ENCODE measurements at places on chromosomes 12 and 14.

DNA sequence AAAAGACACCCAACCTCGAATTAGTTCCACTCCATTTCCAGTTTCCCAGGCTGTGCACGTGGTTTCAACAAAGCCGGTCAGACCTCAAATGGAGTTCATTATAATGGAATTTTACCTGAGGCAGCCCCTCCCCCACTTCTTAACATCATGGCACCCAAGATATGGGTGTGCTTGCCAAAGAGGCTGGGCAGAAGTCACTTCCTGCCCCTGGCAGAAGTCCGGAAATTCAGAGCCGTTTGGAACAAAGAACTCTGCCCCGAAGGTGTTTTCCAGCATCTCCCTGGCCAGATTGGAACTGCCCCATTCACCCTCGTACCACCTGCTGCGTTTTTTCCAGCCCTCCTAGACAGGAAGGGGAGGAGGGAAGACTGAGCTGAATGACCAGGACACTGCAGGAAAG is 8.2 kb downstream of the VDR start:
- no peak for DNase-seq

DNA sequence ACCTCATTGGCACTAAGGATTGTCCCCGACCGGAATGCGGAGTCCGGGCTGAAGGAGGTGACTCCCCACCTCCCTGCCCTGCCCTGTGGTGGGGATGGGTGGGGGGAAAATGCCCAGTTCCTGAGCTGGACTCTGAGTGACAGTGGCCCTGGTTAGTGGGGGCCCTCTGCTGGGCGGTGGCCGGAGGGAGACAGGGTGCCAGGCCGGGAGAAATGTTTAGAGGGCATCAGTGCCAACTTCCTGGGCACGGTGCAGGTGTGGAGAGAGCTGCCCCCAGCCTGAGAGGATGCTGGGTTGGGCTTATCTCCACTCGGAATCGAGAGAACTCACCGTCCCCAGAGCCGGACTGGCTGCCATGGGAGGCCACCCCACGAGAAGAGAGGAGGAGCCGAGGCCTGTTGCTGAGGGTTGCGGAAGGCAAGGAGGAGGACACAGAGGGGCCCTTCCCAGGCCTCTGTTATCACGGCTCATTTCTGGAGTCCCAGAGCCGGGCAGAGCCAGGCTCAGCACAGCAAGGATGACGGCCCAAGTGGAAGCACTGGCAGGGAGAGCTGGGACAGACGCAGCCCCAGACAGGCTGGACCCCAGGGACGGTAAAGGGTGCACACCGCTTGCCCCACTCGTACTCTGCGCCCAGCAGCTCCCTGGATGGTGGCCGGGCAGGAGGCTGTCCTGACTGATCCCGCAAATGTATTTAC is 156.7 kb downstream of the KIF26A start:
- no peak for DNase-seq

- no peak for DNase-seq
Measured at GRCh38 chr12:80625901-80626300, 81.5 kb upstream of the MYF6 start.

- no peak for DNase-seq
Measured at GRCh38 chr14:77849711-77850110, 49.8 kb downstream of the ADCK1 start.

DNA sequence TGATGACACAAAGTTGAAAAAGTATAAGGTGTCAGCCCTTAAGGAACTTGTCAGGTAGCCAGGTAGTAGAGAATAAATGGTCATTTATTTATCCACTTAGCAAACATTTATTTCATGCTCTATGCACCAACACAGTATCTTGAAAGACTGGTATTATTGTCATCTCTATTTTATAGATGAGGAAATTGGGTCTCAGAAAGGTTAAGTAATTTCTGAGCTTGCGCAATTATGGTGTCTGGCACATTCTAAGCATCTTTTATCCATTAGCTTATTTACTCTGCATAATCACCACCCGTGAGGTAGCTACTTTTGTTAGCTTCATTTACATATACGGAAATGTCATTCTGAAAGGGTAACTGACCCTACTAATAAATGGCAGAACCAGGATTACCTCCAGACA is 2.5 kb upstream of the UTP20 start:
- no peak for DNase-seq

DNA sequence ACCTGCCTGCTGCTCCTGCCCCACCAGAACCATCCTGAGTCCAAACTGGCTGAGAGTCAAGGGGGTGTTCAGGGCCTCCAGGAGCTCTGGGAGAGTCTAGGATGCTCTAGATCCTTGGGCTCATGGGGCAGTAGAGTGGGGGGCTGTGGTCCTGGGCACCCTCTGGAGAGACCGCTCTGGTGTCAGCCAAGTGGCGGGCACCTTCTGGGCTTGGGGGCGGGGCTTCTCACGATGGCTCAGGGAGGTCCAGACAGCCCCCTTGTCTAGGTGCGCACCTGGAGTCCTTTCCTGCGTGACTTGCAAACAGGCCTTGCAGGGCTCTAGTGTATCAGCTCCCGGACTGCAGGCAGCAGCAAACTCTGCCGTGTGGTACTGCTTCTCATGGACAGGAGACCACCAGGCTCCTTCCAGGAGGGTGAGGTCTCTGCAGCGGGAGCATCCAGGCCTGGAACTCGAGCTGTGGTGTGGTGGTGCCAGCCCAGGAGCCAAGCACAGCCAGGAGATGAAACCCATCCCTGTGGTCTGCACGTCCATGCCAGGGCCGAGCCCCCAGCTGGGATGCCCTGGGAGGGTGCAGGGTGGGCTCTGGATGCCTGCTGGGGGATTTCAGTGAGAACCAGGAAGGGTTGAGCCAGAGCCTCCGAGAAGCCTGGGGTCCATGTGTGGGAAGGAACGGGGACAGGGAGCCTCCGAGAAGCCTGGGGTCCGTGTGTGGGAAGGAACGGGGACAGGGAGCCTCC is 15.0 kb downstream of the PACS2 start:
- no peak for DNase-seq

DNA sequence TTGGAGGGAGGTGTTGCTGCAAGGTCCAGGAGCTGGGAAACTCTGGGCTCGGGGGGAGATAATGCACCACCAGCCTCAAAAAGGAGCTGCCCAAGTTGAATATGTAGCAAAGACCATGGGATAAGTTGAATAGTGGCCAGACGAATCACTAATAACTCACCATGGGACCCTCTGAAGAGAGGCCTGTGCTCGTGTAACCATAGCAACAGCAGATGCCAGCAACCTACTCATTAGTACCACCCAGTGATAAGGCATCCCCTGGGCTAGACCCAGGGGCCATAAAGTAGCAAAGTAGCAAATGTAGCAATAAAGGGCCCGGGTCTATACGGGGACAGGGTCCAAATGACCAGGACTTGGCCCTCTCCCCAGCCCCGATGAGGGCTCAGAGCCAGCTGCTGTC is 328.0 kb downstream of the DPF3 start:
- no peak for DNase-seq

DNA sequence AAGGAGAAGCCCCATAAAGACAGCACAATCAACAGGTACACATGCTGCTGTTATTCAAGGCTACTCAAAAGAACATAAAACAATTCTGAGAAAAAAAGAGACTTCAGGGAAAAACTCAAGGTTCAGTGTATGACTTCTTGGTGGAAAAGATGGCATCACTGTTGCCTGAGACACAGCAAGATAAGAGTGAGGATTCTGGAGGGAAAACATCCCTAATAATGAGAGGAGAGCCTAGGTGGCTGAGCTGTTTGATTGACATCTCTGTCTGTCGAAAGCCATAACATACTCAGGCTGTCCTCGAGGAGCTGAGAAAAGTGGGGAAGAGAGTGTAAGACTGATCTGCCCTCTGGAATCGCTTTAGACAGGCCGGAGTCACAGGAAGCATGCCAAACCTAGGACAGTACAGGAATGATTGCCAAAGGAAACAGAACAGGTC is 193.4 kb upstream of the AMIGO2 start:
- DNase-seq = no peak

DNA sequence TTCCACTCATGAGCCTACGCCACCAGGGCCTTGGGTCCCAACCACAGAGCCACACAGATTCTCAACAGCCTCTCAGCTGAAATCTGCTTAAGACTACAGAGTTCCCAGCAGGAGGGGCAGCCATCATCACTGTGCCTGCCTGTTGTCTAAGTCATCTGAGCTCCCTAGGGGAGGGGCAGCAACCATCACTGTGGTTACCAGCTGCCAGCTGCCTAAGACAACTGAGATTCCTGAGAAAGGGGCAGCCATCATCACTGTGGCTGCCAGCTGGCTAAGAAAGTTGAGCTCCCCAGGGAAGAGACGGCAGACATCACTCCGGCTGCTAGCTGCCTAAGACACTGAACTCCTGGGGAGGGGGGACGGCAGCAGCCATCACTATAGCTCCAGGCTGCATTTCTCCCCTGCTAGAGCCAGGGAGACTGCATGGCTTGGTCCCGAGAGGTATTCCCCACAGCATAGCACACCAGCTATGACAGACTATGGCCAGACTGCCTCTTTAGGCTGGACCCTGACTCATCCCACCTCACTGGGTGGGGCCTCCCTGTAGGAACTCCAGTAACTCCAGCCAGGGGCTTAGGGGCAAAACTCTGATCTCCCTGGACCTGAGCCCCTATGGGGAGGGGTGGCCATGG is 37.2 kb upstream of the C14orf132 start:
- no peak for DNase-seq

DNA sequence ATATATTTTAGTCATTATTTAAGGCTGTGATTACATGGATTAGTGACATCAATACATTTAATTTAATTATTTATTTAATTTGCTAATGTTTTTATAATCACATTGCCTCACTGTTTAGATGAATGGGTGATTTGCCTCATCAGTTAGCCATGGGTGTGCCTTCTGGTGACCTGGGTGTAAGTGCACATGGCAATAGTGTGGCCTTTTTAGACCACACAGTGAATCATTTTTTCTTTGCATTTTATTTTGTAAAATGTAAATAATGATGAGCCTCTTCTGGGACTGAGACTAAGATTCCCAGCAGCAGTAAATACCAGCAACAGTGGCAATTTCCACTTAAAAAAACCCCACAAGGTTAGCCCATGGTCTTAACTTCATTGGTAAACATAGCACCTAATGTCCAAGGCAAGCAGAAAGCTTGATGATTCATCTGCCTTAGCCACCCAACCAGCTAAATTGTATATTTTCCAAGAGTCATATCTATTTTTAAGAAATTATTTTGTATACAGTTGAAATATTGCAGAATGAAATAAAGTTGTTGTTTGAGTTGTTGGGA is 235.9 kb upstream of the NOVA1 start:
- DNase-seq = no peak

GRCh38 chr12:129028844-129029243 is 175.6 kb downstream of the GLT1D1 start:
- DNase-seq = no peak

- no peak for DNase-seq
Measured at GRCh38 chr14:70555890-70556289, 21.1 kb upstream of the ADAM20 start.

DNA sequence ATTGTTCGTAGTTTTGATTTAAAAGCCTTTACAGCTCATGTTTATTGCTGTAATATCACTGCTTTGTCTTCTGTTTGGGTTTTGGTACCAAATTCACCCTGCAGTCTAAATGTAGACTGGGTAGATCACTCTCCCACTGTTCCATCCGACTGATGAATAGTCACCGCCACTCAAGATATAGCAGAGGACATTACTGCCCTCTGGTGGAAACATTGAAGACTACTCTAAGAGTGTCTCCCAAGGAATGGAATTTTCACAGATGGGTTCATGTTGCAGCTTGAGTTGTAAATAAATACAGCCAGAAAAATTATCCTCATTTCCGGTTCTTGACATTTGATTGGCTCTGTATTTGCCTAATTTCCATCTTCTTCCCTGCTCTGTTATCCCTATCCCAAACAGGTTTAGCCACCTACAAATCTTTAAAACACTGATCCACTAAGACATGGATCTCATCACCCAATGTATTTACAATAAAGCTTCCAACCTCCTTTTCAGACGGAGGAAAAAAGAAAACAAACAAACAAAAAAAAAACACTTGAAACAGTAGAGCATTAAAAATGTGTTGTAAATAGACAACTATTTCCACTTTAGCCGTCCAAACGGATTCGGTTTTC is 198.3 kb upstream of the CPNE8 start:
- DNase-seq = peak; percentile 30

- DNase-seq = no peak
Measured at GRCh38 chr14:65177551-65177950, 75.2 kb upstream of the MAX start.

DNA sequence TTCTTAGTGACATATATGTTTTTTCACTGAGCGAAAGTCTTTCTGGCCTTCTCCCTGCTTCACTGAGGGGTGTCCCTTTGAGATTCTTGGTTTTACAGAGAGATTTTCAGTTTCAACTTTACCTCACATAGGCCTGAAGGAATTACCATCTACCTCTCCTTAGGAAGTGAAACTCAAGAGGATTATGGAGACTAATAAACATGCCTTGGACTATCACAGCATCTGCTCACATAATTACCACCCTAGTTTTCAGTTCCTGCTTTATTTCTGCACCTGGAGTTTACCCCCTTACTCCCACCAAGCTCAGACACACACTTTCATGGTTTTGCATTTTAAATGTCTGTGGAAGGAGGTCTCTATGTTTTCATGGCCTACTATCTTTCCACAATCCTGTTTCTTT is 118.3 kb upstream of the SCAF11 start:
- peak; percentile 49 for DNase-seq

DNA sequence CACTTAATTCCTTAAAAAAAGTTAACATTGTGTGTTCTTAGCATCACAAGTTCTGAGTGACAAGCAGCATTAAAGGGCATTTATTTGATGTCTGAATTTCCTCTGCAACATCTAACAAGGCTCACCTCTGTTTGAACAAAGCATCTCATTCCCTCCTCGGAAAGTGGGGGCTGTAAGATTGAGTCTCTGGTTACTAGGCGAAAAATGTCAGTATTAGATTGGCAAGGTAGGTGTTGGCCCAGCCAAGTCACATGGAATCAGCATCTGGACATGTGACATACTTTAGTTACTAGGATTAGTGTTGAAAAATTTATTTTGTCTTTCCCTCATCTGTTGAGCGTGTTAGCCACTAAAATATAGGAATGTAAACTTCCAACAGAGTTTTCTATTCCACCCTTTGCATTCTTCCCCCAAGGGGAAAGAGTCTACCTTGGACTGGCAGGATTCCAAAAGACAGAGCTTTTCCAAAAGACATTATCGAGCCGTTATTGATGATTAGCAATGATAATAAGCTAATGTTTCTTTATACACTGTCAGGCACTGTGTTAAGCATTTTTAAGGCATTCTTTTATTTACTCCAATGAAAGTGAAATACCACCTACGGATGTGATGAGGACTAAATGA is 194.9 kb upstream of the BTG1 start:
- DNase-seq = no peak

GRCh38 chr12:43180242-43180641 is 371.8 kb downstream of the ADAMTS20 start:
- DNase-seq = no peak

- no peak for DNase-seq
Measured at GRCh38 chr14:105473033-105473676, 1.5 kb upstream of the CRIP2 start.

- no peak for DNase-seq
Measured at GRCh38 chr12:76106631-76107030, 22.1 kb upstream of the NAP1L1 start.

- DNase-seq = no peak
Measured at GRCh38 chr12:54146506-54147145, 42.2 kb downstream of the SMUG1 start.

DNA sequence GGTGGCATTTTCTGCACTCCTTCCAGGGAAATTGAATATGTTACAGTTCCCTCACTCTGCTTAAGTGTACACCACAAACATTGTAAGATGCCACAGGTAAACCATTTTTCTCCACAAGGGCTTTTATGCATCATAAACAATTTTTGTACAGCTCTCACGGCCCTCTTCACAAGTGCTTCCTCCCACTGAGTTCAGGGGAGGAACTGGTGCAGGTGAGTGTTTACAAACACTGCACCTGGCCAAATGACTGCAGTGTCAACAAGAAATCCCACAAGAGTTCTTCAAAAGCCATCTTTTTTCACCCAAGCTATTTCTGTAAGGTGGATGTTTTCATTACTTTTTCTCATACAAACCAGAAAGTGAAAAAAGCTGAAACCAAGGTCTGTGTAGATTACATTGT is 973.2 kb downstream of the AACS start:
- no peak for DNase-seq

Data from germinal center (tissue), 1 donor.